CD4-positive, alpha-beta T cell treated with Interleukin-15 for 4 hours (primary cell): ENCODE measurements at places on chromosomes 16 and 17.

- DNase-seq, result no peak
Observed at GRCh38 chr17:57861790-57862693, 12.2 kb upstream of the MRPS23 start.

DNA sequence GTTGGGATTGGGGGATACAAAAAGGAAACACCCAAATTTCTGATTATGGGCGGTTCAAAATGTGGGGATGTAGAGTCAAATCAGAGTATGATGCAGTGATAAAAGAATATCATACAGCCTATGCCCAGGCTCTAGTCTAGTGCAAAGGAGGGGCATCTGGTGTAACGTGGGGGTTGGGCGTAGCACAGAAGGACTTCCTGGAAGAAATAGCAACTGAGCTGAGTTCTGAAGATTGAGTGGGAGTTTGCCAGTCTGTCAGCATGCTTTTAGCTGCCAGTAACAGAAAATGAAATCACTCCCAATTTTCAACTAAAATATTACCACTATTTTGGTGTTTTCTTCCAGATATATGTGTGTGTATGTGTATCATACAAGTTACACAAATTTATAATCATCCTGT, 196.9 kb downstream of the SPECC1 start:
- DNase-seq, result no peak

- no peak for DNase-seq
Observed at GRCh38 chr16:57377080-57377841, 5.0 kb downstream of the CX3CL1 start.

- no peak for DNase-seq
Observed at GRCh38 chr17:81961521-81962498, 823 bp upstream of the NOTUM start.

- no peak for DNase-seq
Observed at GRCh38 chr17:10777890-10778289, 26.0 kb downstream of the TMEM238L start.

DNA sequence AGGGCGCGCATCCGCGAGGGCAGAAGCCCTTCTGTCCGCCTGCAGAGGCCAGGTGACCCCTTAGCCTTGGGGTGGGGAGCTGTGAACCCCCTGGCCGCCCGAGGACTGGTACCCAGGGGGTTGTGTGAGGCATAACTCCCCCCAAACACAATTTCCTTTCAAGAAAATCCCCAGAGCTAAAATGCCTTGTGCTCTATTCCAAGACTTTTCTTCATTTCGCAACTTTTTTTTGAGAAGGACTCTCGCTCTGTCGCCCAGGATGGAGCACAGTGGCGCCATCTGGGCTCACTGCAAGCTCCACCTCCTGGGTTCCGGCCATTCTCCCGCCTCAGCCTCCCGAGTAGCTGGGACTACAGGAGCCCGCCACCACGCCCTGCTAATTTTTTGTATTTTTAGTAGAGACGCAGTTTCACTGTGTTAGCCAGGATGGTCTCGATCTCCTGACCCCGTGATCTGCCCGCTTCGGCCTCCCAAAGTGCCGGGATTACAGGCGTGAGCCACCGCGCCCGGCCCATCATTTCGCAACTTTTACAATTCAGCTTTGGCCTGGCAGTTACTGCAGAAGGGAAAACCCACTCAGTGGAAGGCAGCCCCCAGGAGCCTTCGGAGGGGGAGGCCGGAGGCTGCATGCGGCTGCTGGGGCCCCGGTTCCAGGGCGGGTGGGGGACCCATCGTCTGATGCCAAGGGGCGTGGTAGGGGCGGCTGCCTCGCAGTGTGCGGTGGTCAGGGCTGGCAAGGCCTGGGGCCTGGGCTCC, 963 bp upstream of the APRT start:
- DNase-seq, result peak; percentile 17

DNA sequence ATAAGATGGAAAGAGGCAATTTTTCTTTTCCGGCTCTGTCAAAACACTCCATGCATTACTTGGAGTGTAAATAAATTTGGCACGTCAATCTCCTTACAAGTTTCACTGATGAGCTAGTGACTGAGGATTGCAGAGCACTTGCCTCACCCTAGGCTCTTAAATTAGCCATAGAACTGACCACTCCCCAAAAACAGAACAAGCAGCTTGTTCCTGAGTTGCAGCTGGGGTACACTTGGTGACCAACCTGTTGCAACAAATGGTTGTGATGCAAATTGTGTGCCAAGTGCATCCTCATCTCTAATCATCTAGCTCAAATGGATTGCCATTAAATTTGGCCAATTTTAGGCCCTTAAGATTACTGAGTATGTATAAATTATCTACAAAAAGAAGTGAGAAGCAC, 67.0 kb downstream of the CACNG1 start:
- DNase-seq, result no peak

DNA sequence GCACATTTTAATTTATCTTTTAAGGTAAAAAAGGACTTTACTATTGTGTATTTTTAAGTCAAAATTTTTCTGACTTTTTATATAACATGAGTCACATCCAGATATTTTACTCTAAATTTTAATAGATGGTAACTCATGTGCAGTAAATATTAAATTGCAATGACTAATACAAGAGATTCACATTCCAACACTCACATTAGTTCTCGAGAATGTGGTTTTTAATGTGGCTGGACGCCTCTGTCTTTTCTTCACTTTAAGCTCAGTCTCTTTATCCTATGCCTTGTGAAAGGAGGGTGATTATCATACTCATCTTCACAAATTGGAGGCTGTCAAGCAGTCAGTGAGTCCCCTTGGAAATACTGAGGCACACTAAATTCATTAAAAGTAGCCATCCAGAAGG, 315.6 kb downstream of the HS3ST3B1 start:
- no peak for DNase-seq

DNA sequence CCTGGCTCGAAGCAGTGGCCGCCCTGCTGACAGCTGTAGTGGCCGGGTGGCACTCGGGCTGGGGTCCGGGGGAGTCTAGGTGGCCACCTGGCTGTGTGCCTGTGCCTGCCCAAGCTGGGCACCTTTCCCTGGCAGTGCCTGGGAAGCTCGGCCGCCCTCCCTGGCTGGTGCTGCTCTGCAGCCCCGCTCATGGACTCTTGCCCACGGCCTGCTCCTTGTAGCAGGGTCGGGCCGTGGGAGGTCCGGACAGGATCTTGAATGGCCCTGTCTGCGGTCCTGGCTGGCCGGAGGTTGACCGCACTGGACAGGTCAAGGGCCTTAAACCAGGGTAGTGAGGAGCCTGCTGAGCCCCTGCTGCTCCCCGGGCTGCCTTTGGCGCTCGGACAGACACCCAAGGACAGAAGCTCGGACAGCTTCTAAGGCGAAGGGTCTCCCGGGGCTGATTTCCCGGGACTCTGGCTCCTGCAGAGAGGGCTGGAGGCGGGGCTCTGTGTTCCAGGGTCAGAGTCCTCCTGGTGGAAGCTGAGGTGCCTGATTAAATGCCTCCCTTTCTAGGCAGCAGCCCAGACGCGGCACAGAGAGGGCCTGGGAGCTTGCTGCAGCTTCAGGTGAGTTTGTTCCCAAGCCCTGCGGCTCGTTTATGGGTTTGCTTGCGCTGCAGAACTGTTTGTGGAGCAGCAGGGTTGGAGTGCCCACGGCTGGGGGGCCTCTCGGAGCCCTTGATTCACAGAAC, 6.0 kb downstream of the CAPN15 start:
- DNase-seq, result no peak

DNA sequence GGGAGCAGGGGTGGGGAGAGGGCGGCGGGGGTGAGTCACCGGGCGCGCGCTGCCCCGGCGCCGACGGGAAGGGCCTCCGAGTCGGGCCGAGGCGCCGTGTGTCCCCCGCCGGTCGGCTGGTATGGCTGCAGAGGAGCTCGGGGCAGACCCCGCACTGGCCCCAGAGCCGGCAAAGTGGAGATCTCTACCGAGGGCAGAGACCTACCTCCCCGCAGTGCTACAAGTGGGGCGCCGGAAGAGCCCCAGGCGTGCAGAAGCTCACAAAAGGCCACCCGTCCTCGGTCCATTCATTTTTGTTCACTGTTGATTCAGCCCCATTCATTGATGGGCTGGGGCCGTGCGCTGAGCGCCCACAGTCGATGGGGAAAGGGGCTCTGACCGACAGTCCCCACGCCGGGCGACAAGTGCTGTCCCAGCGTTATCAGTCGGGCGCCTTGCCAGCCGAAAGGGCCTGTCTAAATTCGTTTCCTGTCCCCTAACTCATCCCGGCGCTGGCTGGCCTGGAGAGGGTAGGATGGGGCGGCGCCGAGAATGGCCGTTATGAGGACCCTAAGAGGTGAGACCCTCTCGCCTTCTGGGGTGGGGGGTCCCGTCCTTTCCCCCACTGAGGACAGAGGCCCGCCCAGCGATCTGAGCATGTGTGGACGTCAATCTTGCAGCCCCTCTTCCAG, 709 bp upstream of the ENO3 start:
- no peak for DNase-seq

DNA sequence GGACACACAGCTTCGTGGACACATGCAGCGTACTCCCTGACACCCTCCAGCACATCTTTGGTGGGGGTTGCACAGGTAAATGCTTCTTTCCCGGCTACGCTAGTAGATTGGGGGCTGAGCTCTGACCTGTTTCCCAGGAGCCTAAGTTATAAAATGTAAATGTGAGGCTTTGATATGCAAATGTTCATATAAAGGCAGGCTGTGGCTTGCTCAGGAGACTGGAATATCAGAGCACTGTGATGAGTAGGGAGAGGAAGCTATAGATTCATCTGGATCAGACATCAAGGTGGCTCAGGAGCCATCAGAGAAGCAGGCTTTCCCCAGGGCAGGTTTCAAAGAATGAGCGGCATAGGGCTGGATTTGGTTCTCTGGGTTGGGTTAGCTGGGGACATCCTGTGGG, 3.4 kb upstream of the ETV4 start:
- no peak for DNase-seq

DNA sequence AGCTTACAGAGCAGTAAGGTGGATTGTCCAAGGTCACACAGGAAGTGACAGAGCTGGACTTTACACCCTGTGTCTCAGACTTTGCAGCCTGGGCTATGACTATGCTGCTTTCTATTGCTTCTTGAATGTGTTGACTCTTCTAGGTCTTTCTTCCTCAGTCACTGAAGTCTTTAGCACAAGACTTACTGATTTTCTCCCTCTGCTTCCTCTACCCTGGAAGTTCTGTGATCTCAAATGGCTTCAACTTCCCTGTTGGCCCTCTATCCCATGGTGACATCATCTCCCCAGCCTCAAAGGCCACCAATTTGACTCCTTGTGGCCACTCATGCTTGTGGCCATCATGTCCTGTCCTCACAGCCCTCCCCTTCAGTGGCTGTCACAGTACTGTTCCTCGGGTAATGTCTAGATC, 181.3 kb downstream of the HS3ST3A1 start:
- no peak for DNase-seq

DNA sequence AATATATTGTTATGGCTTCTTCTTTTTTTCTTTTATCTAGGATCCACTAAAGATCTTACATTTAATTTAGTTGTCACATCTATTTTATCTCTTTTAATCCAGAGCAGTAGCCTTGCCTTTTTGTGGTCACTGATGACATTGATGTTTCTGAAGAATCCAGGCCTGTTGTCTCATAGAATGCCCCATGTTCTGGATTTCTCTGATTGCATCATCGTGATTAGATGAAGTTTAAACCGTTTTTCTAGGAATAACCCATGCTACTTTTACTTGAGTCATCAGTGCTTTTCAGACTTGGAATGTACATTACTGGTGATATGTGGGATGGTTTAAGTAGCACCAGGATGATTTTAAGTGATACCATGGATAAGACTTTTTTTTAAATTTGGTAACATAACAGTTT, 106.4 kb upstream of the CES5A start:
- DNase-seq, result no peak

DNA sequence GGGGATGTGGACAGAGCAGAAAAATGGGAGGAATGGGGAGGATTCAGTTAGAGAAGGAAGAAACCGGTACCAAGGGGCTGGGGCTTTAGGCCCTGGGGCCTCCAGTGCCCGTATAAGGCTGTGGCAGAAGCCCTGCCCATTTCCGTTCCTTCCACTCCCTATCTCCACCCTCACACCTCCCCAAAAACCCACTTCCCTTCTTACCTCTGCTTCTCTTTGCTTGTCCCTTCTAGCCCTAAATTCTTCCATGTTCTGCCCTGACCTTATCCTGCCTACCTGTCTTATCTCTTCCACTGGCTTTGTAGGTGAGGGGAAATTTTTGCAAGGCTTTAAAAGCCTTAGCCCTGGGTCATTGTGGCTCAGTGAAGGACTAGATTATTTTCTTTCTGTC, 4.1 kb downstream of the RNF167 start:
- peak; percentile 62 for DNase-seq

GRCh38 chr16:5412731-5413130, 315.1 kb upstream of the EEF2KMT start:
- no peak for DNase-seq

- no peak for DNase-seq
Observed at GRCh38 chr16:75251280-75252048, at the start of gene BCAR1. TSS of gene BCAR1 (minus strand) at chr16:75251624. CDS start at chr16:75251482, 142 bp downstream.

DNA sequence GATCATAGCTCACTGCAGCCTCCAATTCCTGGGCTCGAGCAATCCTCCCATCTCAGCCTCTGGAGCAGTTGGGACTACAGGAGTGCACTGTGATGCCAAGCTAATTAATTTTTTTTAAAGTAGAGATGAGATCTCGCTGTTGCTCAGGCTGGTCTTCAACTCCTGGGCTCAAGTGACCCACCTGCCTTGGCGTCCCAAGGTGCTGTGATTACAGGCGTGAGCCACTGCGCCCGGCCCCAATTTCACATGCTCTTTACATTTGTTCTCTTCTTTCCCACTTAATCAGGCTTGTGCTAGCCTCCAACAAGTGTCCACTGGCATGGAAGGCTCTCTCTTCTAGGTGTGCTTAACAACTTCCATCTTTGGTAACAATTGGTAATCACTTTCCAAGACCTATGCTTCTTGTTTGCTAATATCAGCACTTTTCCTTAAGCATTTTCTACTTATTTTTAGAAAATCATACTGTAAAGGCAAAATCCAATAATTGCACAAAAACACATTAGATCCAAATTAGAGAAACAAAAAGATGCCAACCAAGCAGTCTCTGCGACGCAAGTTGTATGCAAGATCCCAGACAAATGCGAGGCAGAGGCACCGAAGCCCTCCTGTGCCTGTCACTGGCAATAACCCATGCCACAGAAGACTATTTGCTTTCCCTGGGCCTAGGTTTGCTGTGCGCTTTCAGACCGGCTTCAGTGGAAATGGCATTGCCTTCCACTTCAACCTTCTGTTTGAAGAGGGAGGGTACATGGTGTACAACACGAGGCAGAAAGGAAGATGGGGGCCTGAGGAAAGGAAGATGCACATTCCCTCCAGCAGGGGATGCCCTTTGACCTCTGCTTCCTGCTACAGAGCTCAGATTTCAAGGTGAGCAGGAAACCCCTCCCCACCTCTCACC, 52.6 kb downstream of the NOS2 start:
- DNase-seq, result no peak

DNA sequence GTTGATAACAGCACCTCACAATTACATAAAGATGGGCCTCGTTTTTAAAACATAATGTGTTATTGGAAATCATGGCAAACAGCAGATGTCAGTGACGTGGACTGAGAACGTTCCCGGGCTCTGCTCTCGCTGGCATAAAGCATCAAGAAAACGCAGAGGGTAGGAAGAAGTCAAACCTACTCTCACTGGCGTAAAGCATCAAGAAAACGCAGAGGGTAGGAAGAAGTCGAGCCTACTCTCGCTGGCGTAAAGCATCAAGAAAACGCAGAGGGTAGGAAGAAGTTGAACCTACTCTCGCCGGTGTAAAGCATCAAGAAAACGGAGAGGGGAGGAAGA, 110.6 kb downstream of the VPS53 start:
- DNase-seq, result no peak

- DNase-seq, result no peak
Observed at GRCh38 chr16:49575346-49576172, 202.0 kb downstream of the C16orf78 start.
